ENCODE measurements at places on chromosomes 4 and X.

DNA sequence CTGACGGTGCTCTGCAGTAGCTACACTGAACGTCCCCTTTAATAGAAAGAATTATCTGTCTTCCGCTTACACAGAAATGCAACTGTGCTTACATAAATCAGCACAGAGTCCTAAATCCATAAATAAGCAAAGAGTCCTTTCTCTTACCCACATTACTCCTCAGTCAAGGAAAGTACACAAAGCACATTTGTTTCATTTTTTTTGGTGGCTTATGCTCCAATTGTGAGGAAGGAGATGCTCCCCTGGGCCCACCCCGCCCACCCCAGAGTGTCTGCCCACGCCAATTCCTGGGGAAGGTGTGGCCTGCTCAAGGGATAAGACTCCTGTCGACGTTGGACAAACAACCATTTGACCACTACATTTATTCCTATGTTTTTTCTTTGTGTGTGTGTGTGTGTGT is 53.8 kb downstream of the CPLX1 start:
- DNase-seq = no peak

GRCh38 chr4:85147481-85148076 is 181.1 kb upstream of the WDFY3 start:
- peak; percentile 33 for DNase-seq

- no peak for DNase-seq
Measured at GRCh38 chr4:69610484-69610883, 29.0 kb downstream of the UGT2A2 start.

- no peak for DNase-seq
Measured at GRCh38 chr4:78863991-78864390, 75.2 kb downstream of the PAQR3 start.

GRCh38 chr4:150402871-150403272 is 179.1 kb upstream of the MAB21L2 start:
- peak; percentile 19 for DNase-seq

GRCh38 chr4:113300471-113300928 is 251.0 kb downstream of the ANK2 start:
- no peak for DNase-seq

DNA sequence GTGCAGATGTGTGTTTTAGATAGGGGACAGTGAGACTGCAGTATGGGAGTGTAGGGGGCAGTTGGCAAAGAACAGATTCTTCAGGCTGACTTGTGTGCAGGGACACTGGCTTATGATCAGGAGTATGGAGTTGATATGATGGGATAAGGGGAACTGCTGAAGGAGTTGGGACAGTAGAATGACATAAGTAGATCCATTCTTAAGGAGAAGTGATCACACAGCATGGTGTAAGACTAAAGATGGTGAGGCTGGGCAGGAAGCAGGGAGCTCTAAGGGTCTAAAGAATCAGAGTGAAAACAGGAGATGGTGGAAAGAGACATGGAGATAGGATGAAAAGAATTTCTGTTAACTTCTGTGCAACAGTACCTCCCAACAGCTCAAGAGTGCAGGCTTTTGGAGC is 70.7 kb downstream of the REELD1 start:
- DNase-seq = no peak

- DNase-seq = no peak
Measured at GRCh38 chrX:82127228-82128123, 925.6 kb downstream of the SH3BGRL start.

All from right renal pelvis (tissue), 4 donors.